ENCODE measurements at places on chromosomes 11 and 22. TPM values are rescaled to one million over a fixed set of nuclear protein-coding genes. Genes with fewer than 3 reads are reported as not detected.

The FIBIN gene
- 23.6 TPM for total RNA-seq

The TEX54 gene
- not detected for total RNA-seq

The SLC22A8 gene
- not detected for total RNA-seq

- H3K4me3 ChIP-seq, result no peak overlapping the region
- H3K4me1 ChIP-seq, result no peaks in the 10 kb centered on the region
- H3K27ac ChIP-seq, result no peak overlapping the region
- peaks cover 10% of the 10 kb centered on the region for H3K27me3 ChIP-seq
- no peak for DNase-seq
Measured at GRCh38 chr22:39815932-39816331, 77.6 kb downstream of the ENTHD1 start.

The PTDSS2 gene
- 23.9 TPM for total RNA-seq

GRCh38 chr11:19370100-19370861 is 129.5 kb upstream of the E2F8 start:
- peak overlapping the region; percentile 13 for H3K27ac ChIP-seq
- H3K4me1 ChIP-seq, result peaks cover 41% of the 10 kb centered on the region
- no peaks in the 10 kb centered on the region for H3K36me3 ChIP-seq
- no peaks in the 10 kb centered on the region for H3K27me3 ChIP-seq
- peak; percentile 81 for DNase-seq

The CDCA5 gene
- 1.00 TPM for total RNA-seq

The CASP5 gene
- not detected for total RNA-seq

DNA sequence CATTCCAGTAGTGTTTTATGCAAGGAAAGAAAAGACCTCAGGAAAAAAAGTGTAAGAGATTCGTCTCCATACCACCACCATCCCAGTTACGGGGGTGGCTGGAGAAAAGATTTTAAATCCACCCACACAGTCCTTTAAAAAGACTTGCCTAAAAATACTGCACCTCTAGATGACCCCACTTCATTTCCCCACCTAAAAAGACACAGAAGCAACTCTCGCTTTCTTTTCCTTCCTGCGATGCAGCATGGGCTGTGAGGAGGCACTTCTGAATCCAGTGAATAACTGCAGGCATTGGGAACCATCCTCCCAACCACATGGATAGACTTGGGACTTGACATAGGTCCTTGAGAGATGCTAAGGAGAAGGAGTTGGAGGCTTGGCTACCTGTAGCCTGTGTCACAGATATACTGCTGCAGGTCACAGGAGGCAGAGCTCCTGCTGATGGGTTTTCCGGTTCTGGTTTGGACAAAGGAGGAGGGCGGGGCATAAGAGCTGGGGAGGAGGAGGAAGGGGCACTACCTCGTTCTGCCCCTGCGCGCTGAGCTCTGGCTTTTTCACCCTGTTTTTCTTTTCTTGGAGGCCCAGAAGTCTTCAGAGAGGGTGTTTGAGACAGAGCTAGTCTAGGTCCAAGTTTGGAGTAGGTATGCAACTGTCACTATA is 285.9 kb downstream of the NTM start:
- H3K36me3 ChIP-seq, result no peaks in the 10 kb centered on the region
- no peak overlapping the region for H3K4me3 ChIP-seq
- no peak overlapping the region for H3K27ac ChIP-seq
- no peaks in the 10 kb centered on the region for H3K4me1 ChIP-seq
- H3K27me3 ChIP-seq, result no peaks in the 10 kb centered on the region

GRCh38 chr11:34926101-34926830 is 9.8 kb downstream of the PDHX start:
- H3K4me1 ChIP-seq, result peaks cover 70% of the 10 kb centered on the region
- no peak overlapping the region for H3K27ac ChIP-seq
- no peak overlapping the region for H3K4me3 ChIP-seq
- DNase-seq, result no peak

- H3K4me3 ChIP-seq, result no peak overlapping the region
- peaks cover 8% of the 10 kb centered on the region for H3K4me1 ChIP-seq
- H3K36me3 ChIP-seq, result no peaks in the 10 kb centered on the region
Measured at GRCh38 chr11:129237880-129238638, 45.9 kb upstream of the ARHGAP32 start.

DNA sequence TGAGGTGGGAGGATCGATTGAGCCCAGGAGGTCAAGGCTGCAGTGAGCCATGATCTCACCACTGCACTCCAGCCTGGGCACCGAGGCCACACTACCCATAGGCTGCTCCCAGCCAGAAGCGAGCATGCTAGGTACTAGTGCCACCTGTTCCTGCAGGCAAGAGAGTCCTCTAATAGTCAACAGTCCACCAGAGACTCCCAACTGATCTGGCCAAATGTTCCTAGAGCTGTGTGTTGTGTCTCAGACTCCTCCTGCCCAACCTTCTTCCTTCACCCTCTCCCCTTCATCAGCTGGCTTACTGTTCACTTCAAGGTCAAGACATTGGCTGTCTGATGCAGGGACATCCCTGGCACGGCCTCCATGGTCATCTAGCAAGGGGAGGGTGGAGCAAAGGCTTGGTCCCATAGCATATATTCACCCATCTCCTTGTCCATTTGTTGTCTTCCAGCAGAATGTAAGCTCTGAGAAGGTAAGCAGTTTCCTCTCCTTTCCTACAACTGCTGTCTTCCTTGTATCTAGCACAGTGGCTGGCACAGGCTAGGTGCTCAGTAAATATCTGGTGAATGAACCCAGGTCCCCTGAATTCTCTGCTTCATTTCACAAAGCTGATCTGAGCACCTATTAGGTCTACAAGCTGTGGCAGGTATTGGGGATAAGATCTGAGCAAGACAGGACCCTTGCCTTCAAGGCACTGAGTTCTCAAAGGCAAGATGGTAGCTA is 126.2 kb upstream of the SERPIND1 start:
- no peak overlapping the region for H3K4me3 ChIP-seq
- no peaks in the 10 kb centered on the region for H3K4me1 ChIP-seq
- H3K27me3 ChIP-seq, result no peaks in the 10 kb centered on the region
- DNase-seq, result no peak
- no peaks in the 10 kb centered on the region for H3K36me3 ChIP-seq

- no peak overlapping the region for H3K4me3 ChIP-seq
- peaks cover 7% of the 10 kb centered on the region for H3K4me1 ChIP-seq
- H3K27ac ChIP-seq, result no peak overlapping the region
- no peaks in the 10 kb centered on the region for H3K27me3 ChIP-seq
- no peak for DNase-seq
Measured at GRCh38 chr22:33743756-33744155, 176.5 kb downstream of the LARGE1 start.

DNA sequence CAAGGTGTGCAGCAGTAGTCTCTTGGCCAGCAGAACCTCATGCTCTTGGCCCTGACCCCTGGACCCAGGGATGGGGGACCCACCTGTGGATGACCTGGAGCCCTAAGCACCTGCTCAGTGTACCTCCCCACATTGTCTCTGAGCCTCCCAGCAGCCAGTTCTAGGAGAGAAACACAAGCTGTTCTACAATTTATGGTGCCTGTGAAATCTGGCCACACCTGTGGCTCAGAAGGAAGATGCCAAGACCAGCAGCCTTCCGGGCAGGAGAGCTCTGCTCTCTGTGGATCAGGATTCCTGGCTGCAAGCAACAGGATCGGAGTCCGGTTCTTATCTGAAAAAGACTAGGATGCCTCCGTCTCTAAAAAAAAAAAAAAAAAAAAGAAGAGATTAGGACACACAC is 103.6 kb upstream of the ANO1 start:
- no peak overlapping the region for H3K27ac ChIP-seq
- H3K36me3 ChIP-seq, result no peaks in the 10 kb centered on the region
- peaks cover 8% of the 10 kb centered on the region for H3K27me3 ChIP-seq
- DNase-seq, result no peak
- no peak overlapping the region for H3K4me3 ChIP-seq
- H3K4me1 ChIP-seq, result no peaks in the 10 kb centered on the region

- no peaks in the 10 kb centered on the region for H3K27me3 ChIP-seq
- H3K36me3 ChIP-seq, result peaks cover 11% of the 10 kb centered on the region
Measured at GRCh38 chr11:107397357-107397756, 60.3 kb downstream of the CWF19L2 start.

GRCh38 chr11:73162196-73162740 is 20.1 kb upstream of the FCHSD2 start:
- peak; percentile 1 for DNase-seq
- no peak overlapping the region for H3K4me3 ChIP-seq
- H3K27me3 ChIP-seq, result no peaks in the 10 kb centered on the region

The LAYN gene
- total RNA-seq, result not detected

DNA sequence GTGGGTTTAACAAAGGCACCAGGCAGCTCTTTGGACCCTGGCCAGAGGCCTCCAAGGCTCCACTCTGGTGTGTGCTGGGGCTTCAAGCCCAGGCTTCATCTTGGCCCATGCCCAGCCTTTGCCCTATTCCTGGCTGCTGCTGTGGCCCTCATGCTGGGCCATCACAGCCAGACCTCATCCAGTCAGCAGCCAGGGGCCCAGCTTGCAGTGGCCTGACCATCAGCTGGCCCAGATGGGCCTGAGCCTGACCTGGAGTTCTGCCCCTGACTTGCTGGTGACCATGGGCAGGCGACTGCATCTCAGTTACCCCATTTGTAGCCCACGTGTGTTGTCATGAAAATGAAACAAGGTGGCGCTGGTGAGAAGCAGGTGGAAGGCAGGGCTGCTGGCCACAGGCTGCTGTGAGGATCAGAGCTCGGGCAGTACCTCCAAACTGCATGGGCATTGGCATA is 76.1 kb downstream of the MED15 start:
- H3K36me3 ChIP-seq, result no peaks in the 10 kb centered on the region
- no peak for DNase-seq
- no peak overlapping the region for H3K4me3 ChIP-seq
- peaks cover 3% of the 10 kb centered on the region for H3K4me1 ChIP-seq

- H3K4me3 ChIP-seq, result no peak overlapping the region
- no peaks in the 10 kb centered on the region for H3K27me3 ChIP-seq
- H3K36me3 ChIP-seq, result no peaks in the 10 kb centered on the region
- peaks cover 14% of the 10 kb centered on the region for H3K4me1 ChIP-seq
- H3K27ac ChIP-seq, result peak overlapping the region; percentile 37
Measured at GRCh38 chr11:22680628-22681027, 14.2 kb downstream of the GAS2 start.

The POU2AF3 gene
- not detected for total RNA-seq

DNA sequence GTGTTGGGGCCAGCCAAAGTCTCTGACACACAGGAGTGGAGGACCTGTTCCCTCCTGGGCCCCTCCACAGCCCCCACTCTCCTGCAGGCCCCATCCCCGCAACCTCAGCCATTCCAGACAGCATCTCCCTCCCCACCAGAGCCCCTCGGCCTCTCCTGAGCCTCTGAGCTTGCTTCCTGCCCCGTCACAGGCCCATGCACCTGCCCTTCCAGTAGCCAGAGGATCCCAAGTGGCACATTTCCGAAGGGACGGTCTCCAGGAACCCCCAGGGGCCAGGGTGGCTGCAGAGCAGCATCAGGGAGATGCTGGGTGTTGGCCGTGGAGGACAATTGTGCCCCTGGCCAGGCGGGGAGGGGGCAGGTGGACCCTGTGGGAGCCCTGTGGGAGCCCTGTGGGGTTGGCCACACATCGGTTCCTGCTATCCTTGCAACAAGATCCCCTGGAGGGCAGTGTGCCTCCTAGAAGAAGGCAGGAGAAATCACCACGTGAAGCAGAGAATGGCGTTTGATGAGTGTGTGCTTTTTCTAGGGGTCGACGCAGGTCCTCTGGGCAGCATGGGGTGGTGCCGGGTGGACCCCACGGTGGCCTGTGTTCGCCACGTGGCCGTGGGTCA is 45.3 kb upstream of the PPARA start:
- H3K4me1 ChIP-seq, result peaks cover 91% of the 10 kb centered on the region
- no peak overlapping the region for H3K4me3 ChIP-seq
- peak overlapping the region; percentile 97 for H3K27ac ChIP-seq
- no peaks in the 10 kb centered on the region for H3K27me3 ChIP-seq
- peak; percentile 54 for DNase-seq
- peaks cover 28% of the 10 kb centered on the region for H3K36me3 ChIP-seq

The CCDC15 gene
- total RNA-seq, result not detected

The DEFB131B gene
- total RNA-seq, result not detected

DNA sequence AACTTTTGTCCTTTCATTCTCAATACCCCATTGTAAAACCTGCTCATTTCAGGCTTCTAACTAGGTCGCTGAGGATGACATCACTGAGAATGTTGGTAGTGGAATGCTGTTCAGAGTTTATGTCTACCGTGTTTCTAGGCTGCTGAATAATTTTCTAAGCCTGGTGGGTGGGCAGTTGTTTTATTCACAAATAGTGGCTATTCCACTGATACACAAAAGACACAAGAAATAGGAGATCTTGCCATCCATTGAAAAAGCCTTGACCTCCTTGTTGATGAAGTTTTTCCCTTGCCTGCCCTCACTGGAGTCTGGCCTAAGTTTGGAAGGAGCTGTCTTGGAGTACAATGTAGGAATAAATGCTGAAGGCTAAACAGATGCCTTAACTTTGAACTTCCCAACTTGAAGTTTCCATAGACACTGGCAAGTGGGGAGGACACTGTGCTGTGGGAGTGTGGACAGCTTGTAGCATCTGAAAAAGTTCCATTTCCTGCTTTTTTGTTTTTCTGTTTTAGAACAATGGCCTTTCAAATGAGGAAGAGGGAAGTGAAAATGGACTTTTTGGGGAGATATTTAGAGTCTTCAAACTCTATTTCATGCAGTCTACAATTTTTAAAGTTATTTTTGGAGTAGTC is 59.2 kb downstream of the TRIM44 start:
- H3K27me3 ChIP-seq, result no peaks in the 10 kb centered on the region
- peaks cover 4% of the 10 kb centered on the region for H3K4me1 ChIP-seq

The C11orf52 gene
- total RNA-seq, result 6.7 TPM

DNA sequence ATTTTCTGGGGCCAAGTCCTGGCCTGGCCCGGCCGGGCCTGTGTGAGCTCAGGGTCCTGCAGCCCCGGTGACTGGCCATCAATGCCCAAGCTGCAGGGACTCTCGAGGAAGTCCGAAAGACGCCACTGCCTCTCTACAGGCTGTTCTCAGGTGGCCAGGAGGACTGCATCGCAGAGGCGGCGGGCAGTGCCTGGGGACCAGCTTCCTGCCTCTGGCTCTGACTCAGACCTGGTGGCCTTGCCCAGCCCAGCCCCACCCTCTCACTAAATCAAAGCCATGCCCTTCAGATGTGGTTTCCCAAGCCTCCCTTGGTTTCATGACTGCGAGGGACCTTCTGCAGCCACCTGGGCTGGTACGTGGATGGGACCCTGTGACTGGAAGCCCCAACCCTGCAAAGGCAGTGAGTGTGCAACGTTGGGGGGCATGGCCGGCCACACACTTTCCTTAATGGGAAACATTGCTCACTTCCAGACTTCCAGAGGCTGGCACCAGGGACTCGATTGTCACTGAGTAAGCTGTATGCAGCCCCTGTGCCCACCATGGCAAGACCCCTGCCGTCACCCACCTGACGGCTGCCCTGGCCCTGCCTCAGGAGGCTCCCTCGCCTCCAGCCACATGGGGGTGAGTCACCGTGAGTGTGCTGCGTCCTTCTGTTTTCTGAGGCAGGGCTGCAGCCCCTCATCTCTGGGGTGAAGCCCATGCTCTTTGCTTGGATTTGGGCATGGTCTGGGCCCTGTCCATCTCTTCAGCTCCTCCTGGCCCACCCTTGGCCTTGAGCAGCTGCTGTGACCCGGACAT is 6.0 kb upstream of the FGF3 start:
- DNase-seq, result no peak
- H3K27me3 ChIP-seq, result peaks cover 6% of the 10 kb centered on the region
- no peak overlapping the region for H3K4me3 ChIP-seq
- no peaks in the 10 kb centered on the region for H3K36me3 ChIP-seq
- H3K4me1 ChIP-seq, result no peaks in the 10 kb centered on the region

The NPAS4 gene
- total RNA-seq, result not detected

All from gastrocnemius medialis (tissue), 4 donors.